Putamen (tissue), 1 donor: ENCODE measurements at places on chromosomes 4 and X.

DNA sequence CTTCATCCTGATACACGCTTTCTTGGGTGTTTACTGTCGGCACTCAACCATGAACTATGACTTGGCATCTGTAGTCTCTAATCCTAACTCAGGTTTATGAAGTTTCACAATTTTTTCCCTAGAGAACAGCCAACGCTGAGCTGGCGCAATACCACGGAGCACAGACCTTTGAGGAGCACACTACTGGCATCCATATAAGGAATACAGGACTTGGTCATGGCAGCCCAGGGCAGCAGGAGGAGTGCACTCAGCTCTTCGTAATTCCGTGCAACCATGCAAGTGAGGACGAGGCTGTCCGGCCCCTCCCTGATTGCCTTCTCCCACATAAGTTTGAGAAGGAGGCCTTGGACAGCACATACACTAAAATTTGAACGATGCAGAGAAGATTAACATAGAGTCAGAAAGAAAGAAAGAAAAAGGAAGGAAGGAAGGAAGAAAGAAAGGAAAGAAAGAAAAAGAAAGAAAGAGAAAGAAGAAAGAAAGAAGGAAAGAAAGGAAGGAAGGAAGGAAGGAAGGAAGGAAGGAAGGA is 41.0 kb upstream of the PDLIM5 start:
- DNase-seq, result no peak

DNA sequence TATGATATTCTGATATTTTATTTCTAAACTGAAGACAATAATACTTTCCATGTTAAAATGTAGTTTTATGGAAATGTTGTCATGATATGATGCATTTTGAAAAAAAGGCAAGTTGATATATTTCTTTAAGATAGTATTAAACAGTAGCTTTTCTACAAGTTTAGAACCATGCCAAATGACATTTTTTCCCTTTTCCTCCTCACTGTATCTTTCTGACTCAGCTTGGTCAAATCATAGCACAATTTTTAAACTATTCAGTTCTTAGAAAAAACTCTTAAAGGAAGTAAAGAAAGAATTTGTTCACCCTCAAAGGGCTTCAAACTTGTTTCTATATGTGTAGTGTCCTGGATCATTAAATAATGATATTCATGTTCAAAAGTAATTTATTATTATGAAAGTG is 46.0 kb upstream of the GUCY1A1 start:
- DNase-seq, result no peak

DNA sequence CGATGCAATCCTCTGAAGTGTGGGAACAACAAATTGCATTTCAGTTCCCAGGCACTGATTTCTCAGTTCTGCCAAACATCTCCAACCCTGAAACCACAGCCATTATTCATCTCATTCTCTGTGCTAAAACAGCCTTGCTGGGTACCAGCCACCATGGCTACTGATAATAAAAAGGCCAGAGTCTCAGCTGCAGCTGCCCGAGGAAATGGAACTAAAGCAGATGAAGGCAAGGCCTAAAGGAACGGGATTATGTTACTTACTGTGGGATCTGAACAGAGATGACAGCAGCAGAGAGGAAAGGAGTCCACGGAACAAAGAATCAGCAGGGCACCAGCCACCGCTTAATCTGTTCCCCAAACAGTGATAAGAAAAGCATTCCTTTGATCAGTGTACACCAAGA is 155.7 kb downstream of the PAPSS1 start:
- DNase-seq, result no peak

- DNase-seq, result no peak
Measured at GRCh38 chr4:108972613-108973283, 209.9 kb upstream of the ETNPPL start.

- DNase-seq, result no peak
Measured at GRCh38 chrX:19487520-19488200, 27.6 kb downstream of the MAP3K15 start.

DNA sequence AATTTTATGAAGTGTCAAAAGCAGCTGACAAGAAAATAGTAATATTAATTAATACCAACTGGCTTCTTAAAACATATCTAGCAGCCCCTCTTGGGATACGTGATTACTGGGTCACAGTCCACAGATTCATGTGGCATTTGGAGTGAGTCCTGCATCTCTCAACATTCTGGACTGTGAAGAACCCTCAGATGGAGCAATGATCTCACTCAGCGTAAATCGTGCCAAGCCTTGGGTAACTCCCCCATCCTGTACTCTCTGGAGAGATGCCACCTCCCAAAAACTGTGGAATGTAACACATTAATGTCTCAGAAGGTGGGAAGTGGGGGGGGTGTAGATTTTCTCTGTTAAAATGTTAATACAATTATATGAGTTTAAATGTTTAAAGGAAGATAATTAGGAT is 118.2 kb upstream of the IQCM start:
- DNase-seq, result no peak

GRCh38 chr4:153018684-153019083 is 82.6 kb downstream of the FHDC1 start:
- DNase-seq, result no peak
